G401 (cell line): ENCODE measurements at places on chromosomes 6 and 20. TPM values are rescaled to one million over a fixed set of nuclear protein-coding genes. Genes with fewer than 3 reads are reported as not detected.

GRCh38 chr6:38436726-38437465 lies 202.8 kb downstream of the BTBD9 start:
- no peak for DNase-seq

GRCh38 chr20:38217791-38218565 lies 42.6 kb downstream of the KIAA1755 start:
- DNase-seq, result no peak

GRCh38 chr20:47964149-47964548 lies 178.9 kb upstream of the SULF2 start:
- no peak for DNase-seq

The SAMD3 gene
- not detected in 2 replicates for total RNA-seq

- DNase-seq, result no peak
Observed at GRCh38 chr6:84871925-84872324, 107.5 kb upstream of the TBX18 start.
